Thoracic aorta endothelial cell (primary cell): ENCODE measurements at places on chromosomes 3 and 15. TPM values are rescaled to one million over a fixed set of nuclear protein-coding genes. Genes with fewer than 3 reads are reported as not detected.

BTLA gene
- not detected in 2 replicates for total RNA-seq

NAALADL2 gene
- total RNA-seq: 3.8 and 5.6 TPM in 2 replicates

RARB gene
- 17.6 and 25.6 TPM in 2 replicates for total RNA-seq

PDZRN3 gene
- 0.07 TPM in 1 of 2 replicates, not detected in the other for total RNA-seq

ADGRG7 gene
- total RNA-seq: not detected in 2 replicates

TICRR gene
- 10.9 and 16.2 TPM in 2 replicates for total RNA-seq

CCK gene
- not detected in 2 replicates for total RNA-seq

CELF6 gene
- total RNA-seq: 0.07 TPM in 1 of 2 replicates, not detected in the other

CCR1 gene
- total RNA-seq: not detected in 2 replicates

HGD gene
- 0.13 and 0.14 TPM in 2 replicates for total RNA-seq

CACNA2D3 gene
- under 0.01 TPM in 1 of 2 replicates, not detected in the other for total RNA-seq

ABI3BP gene
- 36.0 and 40.6 TPM in 2 replicates for total RNA-seq

CCDC39 gene
- total RNA-seq: 0.14 TPM in 1 of 2 replicates, not detected in the other

SEMA3F gene
- 75.3 and 134 TPM in 2 replicates for total RNA-seq
